ENCODE measurements at places on chromosomes 3 and 15.

DNA sequence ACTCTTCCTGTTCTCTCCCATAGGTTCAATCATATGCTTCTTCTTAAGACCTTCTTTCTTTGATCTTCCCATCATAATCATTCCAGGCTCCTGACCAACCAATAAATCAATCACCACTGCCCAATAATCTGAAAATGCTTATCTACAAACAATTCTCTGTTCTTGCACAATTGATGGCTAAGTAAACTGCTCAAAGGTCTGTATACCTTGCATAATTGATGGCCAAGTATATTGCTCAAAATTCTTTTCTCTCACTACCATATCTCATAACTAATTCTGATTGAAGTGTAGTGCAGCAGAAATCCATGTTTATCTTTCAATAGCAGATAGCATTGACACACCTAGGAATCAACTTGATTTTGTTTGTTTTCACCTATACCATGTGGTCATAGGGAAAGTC lies 83.4 kb upstream of the EPHA6 start:
- no peak for DNase-seq

DNA sequence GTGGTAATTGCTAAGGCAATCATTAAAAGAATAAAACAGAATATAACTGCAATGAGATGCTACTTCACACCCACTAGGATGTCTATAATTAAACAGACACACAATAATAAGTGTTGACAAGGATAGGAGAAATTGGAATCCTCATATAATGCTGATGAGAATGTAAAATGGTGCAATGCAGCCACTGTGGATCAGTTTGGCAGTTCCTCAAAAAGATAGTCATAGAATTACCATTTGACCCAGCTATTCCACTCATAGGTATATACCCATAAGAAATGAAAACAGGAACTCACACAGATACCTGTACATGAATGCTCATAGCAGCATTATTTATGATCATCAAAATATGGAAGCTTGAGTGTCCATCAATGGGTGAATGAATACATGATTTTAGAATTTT lies 9.6 kb upstream of the RNF111 start:
- no peak for DNase-seq

DNA sequence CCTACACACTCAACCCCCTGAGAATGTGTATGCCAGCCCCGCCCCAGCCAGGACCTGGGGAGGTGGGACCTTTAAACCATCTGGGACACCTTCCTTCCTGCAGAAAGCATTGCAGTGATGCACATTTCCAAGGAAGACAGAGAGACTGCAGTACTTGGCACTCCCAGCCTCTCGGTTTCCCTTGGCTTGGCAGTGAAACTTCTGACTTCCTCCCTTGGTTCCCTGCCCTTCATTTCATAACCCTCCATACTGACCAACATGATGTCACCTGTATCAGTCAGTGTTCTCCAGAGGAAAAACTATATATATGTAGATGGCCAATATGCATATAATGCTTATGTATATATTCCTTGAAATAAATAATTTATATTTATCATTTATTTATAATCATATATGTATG lies 103.2 kb downstream of the SST start:
- DNase-seq = peak; percentile 58

- DNase-seq = peak; percentile 47
These were observed 866.0 kb downstream of the MCTP2 start for GRCh38 chr15:95097361-95097760.

GRCh38 chr3:31008994-31009393 lies 114.5 kb upstream of the GADL1 start:
- DNase-seq = no peak

DNA sequence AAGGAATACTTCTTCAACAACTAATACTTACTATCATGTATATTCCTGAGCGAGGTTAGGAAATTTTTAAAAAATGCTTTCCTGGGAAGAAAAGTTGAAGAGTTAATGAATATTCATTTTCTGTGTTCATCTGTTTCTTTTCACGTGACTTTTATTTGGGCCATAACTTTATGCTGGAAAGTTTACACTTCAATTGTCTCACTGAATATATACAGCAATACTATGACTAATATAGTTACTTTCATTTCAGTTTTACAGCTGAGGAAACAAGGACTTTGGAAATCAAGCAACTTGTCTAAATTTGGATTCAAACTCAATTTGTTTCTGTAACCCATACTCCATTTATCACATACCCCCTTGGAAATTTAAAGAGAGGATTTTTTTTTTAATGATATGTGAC lies 894.2 kb downstream of the ROBO1 start:
- DNase-seq = no peak

DNA sequence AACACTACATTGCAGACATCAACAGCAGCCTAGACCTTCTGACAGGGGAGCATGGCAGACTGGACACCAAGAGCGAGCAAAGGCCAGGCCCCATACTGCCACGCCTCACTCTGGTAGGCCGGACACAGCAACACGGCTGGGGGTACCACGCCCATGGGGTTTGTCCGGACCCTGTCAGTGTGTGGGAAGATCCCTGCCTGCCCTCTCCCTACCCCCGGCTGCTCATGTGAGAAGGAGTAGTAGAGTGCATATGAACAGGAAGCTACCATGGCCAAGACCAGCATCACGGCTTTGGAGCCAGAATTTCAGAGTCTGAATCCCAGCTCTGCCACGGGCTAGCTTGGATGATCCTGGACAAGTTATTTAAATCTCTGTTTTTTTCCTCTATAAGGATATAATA lies 27.9 kb downstream of the ALDH1L1 start:
- no peak for DNase-seq

GRCh38 chr3:99700631-99701268 lies 62.4 kb downstream of the COL8A1 start:
- DNase-seq = no peak

DNA sequence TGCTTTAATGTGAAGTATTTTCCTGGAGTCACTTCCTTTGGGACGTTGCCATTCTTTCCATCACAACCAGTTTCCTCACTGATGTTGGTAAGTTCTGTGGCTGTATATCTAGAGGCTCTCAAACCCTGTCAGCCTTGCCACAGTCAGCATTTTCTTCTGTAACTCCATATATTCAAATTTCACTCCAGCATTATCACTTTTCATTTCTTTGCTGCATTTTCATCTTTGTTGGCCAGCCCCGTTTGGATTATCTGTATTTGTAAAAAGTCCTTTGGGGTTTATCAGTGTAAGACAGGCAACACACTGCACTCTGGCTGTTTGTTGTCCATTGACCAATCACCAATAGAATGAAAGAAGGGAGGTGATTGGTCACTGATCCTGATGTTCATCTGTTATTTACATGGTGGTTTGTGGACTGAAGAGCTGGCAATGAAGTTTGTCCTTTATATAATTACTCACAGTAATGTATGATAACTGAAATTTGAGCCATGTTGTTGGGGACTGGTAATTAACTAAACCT lies 20.3 kb downstream of the GMPS start:
- DNase-seq = no peak

- DNase-seq = no peak
These were observed 639 bp downstream of the NIPA1 start for GRCh38 chr15:22786868-22787698.

DNA sequence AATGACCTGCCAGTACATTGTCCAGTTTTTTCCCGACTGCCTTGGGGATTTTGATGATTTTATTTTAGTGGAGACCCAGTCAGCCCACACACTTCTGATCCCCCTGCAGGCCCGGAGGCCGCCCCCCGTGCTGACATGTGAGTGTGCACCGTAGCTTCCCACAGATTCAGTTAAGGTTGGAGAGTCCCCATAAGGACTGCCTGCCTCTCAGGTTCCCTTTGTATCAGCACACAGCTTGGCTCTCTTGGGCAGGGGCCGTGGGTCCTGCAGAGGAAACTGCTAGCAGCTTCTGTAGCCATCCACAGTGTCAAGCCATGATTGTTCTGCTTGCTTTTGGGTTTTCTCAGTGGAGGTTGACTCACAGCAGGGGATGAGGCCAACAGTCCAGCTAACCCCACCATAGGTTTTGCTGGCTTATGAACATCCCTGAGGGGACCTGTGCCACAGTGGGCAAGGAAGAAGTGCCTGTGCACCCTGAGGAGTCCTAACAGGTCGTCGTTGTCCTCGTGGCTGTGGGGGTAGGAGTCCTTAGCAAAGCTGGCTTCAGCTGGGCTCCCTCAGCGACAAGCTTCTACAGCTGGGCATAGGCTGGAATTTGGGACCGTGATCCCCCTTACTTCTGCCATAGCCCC lies 46.4 kb downstream of the DLEC1 start:
- DNase-seq = no peak

DNA sequence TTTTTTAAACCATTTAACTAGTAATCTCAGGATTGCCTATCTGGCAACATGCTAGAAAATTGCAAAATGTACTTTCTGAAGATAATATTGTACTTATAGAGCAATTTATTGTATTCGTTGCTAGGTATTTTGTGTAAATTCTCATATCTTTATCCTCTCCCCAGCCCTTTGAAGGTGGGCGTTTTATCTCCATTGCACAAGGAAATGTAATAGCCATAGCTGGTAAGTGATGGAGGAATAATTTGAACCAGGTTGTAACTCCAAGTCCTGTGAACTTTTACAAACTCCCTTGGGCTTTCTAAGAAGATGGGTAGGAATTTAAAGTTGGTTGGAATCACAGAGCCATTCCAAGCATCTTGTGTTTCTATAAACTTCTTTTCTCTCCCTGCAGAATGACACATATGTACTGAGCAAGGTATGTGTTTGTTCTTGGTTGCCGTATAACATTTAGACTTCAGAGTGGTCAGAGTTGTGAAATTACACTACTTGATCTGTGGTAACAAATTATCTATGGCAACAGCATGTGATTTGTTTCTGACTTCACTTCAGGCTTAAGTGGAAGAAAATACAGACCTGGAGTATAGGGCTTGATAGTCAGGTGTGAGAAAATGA lies 170.9 kb downstream of the AKAP13 start:
- no peak for DNase-seq

DNA sequence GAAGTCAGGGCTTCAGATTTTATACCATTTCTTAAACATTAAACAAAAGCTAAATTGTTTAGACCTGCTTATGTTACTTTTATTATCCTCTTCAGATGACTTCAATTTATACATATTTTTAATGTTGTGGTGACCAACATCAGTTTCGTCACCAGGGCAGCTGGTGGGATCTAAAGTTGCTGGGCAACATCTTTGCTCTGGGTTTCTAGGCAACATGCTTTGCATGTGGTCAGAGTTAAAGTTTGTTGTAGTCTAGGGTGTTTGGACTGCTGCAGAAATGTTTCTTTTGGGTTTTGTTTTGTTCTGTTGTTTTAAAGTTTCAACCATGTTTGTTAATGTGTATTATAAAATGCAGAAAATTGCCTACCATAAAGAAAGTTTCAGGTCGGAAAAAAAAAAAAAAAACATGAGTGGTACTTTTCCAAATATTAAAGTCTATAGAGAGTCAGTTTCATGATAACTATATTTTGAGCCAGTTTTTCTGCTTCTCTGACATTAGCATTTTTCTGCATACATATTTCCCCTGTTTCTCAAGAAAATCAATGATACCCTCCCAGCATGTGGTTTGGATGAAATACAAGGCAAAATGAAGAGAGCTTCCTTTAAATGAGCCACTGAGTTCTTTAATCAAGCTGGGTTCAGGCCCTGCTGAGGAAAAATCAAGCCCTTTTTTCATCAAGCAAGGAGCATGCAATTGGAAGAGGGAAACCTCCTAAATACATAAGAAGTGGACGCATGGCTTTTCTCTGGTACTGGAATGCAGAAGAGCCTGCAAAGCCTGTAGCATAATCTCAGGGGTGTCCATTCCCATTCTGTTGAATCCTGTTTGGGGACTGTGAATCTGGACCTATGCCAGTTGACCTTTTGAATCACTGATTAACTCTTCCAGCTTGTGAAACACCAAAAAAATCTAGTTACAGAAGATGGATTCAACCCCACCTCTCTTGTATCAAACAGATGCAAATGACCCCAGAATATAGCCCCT lies 35.0 kb upstream of the VGLL3 start:
- no peak for DNase-seq

DNA sequence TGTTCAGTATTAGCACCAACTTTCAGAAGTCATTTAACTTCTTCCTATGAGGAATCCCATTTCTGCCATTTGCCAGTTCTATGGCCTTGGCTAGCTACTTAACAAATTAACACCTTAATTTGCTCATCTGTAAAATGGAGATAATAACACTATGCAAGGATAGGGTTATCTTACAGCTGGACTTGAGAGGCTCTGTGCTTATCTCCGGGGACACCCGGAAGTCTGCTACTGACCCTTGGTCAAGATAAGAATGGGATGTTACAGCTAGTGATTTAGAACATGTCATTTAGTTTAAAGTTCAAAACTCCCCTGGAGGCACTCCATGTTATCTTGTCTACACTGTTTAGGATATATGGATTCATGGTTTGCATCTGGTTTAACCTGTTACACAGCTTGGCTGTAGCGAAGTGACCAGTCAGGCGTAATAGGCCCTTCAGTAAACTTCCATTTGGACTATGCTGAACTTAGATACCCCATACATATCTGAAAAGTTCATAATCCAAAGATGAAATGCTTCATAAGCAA lies 156.0 kb upstream of the CD96 start:
- DNase-seq = no peak

GRCh38 chr3:39413691-39414420 lies 7.3 kb downstream of the RPSA start:
- no peak for DNase-seq

DNA sequence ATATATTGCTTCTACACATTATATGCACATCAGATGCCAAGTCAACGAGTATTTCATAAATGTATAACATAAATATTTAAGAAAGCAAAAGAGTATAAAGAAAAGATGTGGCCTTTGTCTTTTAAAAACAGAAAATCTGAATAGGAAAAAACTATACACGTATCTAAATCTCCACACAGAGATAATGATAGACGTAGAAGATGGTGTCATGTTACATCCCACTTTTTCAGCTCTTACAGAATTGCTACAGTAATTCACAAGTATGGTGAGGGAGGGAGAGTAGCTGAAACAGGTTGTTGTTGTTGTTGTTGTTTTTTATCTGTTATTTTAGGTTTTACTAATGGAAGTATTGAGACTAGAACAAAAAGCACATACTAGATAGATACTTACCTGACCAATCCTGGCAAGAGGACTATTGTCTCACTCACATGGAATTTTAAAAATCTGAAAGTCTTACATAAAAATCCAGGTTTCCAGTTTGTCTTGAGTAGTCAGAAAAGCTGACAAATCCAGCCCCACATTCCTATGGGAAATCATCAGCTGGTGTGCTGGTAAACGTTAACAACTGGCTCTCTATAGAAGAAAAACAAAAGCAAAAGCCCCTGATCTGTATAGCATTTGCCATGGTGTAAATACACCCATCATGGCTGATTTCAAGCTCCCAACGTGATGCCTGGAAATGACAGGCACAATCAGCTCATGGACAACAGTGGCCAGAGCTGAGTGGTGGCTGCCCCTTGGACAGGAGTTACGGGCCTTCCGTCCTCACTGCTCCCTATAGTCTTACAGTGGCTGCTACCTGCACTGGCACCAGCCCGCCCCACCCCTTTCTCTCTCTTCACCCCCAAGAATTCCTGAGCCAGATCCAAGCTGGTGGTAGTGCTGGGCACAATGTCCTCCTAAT lies 47.4 kb upstream of the VGLL4 start:
- DNase-seq = peak; percentile 52

DNA sequence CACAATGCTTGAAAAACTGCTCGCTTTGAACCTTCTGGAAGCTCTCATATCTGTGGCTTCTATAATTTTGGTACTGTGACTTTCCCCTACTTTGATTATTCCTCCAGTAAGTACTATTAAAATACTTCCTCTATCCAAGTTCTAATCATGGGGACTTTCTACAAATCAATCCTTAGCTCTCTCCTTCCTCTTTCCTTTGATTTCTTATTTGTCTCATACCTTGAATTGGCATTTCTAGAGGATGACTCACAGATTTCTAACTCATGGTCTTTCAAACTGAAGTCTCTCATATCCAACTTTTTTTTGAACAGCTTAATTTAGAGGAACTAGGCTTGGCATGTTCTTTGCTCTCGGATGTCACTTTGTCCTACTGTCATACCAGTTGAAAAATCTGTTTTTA lies 241.8 kb downstream of the TBC1D5 start:
- DNase-seq = no peak

- no peak for DNase-seq
These were observed 32.1 kb upstream of the PCSK6 start for GRCh38 chr15:101521591-101521990.
